ENCODE measurements at places on chromosomes 6 and 20.

DNA sequence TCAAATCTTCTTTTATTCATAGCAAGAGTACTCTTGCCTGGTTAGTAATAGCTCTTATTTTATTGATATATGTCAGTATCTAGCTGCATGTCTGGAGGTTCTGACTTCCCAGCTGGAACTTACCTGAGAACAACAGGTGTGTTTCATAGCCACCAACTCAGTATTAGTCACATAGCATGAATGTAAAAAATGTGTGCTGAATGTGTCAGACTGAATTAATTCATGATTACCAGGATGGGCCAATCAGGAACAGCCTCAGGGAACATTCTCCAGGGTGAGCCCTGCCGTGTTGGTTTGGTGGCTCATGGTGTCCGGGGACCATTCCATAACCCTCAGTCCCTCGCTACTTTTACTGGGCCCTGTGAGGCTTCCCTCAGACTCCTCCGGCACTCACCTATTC is 99.7 kb downstream of the TULP4 start:
- DNase-seq, result no peak

- DNase-seq, result no peak
These were observed 218.7 kb upstream of the FERMT1 start for GRCh38 chr20:6341491-6341890.

GRCh38 chr6:161440299-161440698 is 166.4 kb upstream of the AGPAT4 start:
- no peak for DNase-seq

DNA sequence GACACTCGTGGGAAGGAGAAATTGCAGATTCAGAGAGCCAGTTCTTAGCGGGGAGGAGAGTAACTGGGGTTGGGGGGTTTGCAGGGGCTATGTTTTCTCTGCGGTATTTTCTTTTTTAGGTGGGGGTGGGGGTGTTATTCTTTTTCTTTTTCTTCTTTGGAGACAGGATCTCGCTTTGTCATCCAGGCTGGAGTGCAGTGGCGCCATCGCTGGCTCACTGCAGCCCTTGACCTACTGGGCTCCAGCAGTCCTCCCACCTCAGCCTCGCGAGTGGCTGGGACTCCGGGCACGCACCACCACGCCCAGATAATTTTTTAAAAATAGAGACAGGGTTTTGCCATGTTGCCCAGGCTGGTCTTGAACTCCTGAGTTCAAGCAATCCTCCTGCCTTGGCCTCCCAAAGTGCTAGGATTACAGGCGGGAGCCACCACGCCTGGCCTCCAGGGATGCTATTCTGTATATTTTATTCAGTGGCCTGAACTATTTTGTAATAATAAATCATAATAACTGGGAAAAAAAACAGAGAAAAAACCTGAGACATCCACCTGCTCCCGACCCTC is 57.3 kb downstream of the UBE2V1 start:
- no peak for DNase-seq

- no peak for DNase-seq
These were observed 6.2 kb upstream of the FGD2 start for GRCh38 chr6:36999061-36999750.

GRCh38 chr20:59586613-59587012 is 17.7 kb upstream of the PHACTR3 start:
- no peak for DNase-seq

- DNase-seq, result no peak
These were observed 90.5 kb downstream of the RNGTT start for GRCh38 chr6:88872962-88873361.

GRCh38 chr6:35312076-35312800 is 14.6 kb downstream of the DEF6 start:
- no peak for DNase-seq

- DNase-seq, result no peak
These were observed 47.5 kb downstream of the CD83 start for GRCh38 chr6:14165091-14165490.

- DNase-seq, result peak; percentile 69
These were observed 111.9 kb downstream of the TRIM27 start for GRCh38 chr6:28811873-28812272.

DNA sequence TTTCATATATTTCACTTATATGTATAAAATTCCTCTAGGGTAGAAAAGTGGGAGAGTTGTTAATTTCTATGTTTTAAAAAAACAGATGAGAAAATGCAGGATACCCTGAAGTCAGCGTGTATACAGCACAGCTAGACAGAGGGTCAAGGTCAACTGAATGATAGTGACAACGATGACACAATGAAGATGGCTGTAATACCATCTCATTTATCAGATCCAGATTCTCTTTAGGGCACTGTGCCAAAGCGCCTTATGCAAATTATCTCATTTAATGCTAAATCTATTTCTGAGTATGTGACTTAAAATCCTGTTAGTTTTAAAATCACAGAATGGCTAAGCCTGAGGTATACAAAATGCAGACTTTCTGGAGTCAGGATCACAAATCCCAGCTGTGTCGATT is 431.4 kb upstream of the RUNX2 start:
- no peak for DNase-seq

DNA sequence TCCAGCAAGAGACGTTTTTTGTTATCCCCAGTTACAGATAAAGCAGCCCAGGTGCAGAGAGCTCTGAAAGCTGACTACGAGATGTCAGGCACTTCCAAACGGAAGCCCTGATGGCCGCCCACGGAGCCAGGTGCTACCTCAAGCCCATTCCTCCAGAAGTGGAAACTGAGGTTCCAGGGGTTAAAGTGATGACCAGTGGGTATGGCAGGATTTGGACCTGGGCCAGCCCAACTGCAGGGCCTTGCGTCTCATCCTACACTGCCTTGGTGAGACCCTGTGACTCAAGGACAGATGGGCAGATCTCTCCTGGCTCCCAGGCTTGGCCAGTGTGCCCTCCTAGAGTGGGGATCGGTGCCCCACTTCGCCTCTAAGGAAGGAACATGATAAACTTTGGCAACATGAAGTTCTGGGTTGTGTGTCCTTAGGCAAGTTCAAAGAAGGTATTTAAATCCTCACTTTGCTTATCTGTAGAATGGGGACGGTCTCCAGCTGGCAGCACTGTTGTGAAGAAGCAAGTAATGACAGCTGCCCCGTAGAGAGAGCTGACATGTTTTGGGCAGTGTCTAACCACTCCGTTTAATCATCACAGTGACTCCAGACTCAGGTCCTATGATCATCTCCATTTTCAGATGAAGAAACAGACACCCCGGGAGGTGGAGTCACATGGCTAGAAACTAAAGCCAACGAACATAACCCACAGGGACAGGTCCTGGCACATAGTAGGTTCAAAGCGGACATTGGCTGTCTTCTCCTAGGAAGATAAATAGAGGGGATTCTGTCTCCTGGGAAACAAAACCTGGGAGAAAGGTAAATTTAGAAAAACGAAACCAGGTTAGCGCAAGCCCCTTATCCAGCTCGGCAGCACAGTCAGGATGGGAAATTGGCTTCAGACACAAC is 34.4 kb upstream of the CDH22 start:
- no peak for DNase-seq

- no peak for DNase-seq
These were observed 32.1 kb downstream of the LRFN2 start for GRCh38 chr6:40555092-40555491.

GRCh38 chr6:10411971-10412460 is 2.9 kb downstream of the TFAP2A start:
- peak; percentile 56 for DNase-seq

- DNase-seq, result no peak
These were observed 53.6 kb downstream of the SCML4 start for GRCh38 chr6:107770541-107770940.

DNA sequence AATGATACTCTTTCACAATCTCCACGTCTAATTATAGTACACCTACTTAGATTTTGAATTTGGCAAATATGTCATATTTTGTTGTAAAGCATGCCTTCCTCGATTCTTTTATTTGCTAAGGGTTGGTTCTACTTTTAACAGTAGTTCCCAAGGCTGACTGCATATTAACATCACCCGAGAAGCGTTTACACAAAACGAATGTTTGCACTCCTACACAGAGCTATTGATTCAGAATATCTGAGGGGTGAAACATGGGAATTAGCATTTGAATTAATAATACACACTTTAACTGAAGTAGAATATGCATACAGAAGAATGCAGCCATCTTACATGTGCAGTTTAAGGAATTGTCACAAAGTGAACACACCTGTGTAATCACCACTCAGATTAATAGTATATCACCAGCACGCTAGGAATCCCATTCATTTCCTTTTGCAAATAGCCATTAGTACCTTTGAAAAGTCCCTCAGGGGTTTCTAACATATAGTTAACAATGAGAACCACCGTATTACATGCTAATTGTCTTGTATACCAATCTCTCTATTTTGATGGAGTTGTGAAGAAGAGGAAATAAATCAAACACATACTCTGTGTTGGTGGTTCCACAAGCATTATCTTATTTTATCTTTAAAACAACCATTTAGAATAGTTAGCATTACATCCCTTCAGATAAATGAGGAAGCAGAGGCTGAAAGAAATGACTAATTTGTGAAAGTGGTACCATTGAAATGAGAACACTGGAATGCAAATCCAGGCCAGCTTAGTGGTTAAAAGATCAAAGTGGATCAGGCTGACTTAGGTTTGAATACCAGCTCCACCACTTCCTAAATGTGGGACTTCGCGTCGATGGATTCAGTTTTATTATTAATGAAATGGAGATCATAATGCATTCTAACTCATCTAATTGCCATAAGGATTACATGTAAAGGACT is 317.6 kb downstream of the HDGFL1 start:
- no peak for DNase-seq

DNA sequence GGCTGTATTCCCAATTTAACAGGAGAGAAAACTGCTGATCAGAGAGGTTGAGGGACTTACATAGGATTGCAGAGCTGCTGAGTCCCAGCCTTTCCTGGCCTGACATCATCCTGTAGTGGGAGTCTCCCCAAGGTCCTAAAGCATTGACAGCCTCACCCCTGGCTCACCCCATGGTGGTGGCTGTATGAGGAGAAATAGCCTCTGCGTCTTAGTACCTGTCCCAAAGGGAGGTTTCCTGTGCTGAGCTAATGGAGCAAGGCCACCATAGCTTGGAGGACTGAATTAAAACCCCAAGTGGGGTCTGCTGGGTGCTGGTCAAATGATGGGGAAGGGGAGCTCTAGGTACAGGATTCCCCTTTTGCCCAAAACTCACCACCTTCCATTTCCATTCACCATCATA is 525.1 kb downstream of the CDH26 start:
- DNase-seq, result no peak

- no peak for DNase-seq
These were observed 2.5 kb downstream of the OVOL2 start for GRCh38 chr20:18055261-18055660.

DNA sequence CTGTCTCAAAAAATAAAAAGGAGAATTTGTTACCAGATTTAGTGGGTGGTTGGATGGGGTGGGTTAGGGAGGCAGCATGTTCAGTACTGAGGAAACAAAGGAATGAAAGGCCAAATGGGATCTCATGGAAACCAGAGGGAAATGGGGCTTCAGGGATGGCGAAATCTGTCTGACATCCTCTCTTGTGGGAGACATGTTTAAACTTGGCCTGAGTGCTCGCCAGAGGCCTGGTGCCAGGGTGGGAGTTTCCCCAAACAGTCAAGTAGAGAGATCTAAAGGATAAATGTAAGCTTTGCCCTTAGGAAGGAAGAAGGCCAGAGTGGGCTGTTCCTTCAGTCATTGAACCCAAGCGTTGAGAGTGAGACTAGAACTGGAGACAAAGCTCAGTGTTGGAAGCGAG is 61.9 kb upstream of the AKIRIN2 start:
- DNase-seq, result no peak
